ENCODE measurements at places on chromosomes 1 and 21.
A peak's percentile ranks its signal among the peaks of the same experiment; 100 is the strongest.

DNA sequence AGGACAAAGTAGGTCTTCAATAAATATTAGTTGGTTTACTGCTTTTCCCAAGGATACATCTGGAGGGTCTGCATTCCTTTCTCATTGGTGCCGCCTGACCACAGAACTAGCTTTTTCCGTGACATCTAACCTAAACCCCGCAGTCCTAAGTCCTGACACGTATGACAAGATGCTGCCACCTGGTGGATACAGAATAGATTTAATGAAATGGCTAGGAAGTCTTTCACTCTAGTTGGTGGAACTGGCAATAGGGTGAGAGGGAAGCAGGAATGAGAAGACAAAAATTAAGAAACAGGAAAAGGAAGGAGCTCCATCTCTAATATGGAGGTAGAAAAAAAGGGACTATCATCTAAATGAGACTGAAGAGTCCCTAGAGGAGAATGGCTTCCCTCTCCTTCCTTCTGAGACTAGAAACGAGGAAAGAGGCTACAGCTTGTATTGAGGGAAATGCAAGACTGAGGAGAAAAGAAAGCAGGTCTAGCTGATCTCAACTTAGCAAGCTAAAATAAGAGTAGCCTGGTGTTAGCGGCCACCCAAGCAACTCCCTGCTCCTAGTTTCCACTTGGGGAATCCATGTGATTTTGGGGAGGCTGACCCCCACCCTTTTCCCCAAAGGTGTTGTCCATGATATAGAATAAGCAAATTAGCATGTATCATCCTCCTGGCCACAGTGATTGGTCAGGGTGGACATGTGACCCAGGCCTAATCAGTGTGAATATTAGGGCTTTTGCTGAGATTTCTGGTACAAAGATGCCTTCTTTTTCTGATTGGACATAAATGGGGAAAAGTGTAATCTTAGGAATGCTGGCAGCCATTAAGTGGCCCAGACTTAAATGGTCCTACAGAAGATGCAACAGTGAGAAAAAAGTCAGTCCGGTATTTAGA is 5.9 kb downstream of the RFX5 start:
- DNase-seq, result peak; percentile 90

- no peak for DNase-seq
Observed at GRCh38 chr1:61612602-61613001, 112.3 kb downstream of the TM2D1 start.

GRCh38 chr1:66271216-66271903 is 262.6 kb upstream of the SGIP1 start:
- DNase-seq, result peak; percentile 90

- no peak for DNase-seq
Observed at GRCh38 chr1:20666804-20667203, 5.6 kb upstream of the DDOST start.

- no peak for DNase-seq
Observed at GRCh38 chr1:236206548-236206947, 64.2 kb downstream of the GPR137B start.

DNA sequence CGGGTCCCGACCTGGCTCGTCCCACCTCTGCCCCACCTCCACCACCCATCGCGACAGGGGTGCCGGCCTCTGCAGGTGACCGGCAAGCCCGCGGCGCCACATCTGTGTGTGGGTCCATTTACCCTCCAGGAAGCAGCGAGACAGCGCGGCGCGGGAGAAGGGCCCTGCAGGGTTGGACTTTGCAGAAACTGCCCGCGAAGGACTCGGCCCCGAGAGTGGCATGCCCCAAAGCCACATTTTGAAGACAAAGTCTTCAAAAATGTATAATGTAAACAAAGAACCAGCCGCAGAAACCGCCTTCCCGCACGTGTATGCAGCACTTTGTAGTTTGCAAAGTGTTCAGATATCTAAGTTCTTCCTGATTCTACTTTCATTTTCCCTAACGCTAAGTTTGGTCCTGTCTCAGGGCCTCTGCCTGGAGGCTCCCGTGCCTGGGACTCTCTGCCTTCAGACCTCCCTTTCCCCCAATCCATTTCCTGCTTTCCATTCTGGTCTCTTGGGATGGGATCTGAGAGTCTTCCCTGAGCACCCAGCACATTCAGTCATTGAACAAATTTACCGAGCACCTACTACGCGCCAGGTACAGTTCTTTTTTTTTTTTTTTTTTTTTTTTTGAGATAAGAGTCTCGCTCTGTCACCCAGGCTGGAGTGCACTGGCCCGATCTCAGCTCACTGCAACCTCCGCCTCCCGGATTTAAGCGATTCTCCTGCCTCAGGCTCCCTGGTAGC is 524 bp upstream of the TMCO4 start:
- no peak for DNase-seq

DNA sequence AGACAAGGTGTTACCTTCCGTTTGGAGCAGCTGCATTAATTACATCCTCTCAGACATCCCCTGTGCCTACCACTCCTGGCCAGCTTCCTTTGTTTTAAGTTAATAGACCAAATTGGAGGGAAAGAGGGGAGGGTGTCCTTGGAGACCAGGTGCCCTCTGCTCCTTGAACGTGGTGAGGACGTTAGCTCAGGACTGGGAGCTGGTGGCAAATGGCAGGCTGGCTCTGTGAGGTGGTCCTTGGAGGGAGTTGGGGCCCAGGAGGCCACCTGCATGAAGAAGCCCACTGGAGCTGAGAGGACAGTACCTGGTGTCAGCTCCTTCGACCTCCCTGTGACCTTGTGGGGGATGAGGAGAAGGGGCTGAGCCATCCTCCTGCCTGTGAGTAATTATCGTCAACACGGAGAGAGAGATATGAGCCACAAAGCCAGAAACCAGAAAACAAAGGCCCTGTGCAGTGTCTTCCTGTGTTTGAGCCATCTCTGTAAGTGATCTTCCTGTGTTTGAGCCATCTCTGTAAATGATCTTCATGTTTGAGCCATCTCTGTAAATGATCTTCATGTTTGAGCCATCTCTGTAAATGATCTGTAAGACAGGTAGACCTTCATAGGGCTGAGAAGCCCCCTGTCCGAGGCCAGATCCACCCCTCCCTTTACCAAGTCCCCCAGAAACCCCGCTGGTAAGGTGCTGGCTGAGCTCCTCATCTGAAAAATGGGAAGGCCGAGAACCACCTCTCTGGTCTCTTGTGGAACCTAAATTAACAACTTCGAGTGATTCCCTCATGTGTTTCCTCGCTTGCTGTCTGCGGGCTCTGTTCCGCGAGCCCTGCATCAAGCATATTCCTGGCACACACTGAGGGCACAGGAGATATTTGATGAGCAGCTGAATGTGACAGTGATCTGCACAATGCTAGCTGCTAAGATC is 126.0 kb downstream of the CAMTA1 start:
- no peak for DNase-seq

GRCh38 chr1:180264595-180264994 is 34.5 kb downstream of the LHX4 start:
- no peak for DNase-seq

DNA sequence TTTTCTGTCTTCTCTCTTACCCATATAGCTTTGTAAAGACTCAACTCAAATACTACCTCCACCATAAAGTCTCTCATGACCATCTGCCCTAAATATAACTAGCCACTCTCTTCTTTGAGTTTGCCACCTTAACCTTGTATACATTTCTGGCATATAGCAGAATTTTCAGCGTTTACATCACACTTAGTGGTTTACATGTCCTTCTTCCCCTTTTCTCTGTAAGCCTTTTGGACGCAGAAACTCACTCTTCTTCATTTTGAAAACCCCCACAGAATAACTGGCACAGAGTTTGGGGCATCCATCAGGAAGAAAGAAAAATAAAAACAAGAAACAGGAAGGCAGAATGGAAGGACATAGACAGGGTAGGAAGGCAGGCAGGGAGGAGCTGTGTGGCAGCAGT is 131.8 kb upstream of the DUSP10 start:
- no peak for DNase-seq

DNA sequence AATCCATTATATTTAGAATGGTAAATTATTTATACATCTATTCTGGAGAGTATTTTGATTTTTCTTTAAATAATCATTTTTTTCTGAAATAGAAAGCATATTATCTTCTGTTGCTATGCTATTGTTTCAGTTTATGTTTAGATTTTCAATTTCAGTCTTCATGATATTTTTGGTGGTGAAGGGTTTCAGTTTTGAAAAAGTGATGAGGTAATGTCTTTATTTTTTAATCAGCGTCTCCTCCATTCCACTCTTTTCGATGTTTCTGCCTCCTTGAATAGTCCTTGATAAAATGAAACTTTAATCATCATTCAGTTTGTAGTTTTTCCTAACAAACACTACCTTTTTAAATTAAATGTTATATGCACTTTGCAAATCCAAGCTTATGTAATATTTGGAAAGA is 428.6 kb downstream of the PTPRC start:
- no peak for DNase-seq

DNA sequence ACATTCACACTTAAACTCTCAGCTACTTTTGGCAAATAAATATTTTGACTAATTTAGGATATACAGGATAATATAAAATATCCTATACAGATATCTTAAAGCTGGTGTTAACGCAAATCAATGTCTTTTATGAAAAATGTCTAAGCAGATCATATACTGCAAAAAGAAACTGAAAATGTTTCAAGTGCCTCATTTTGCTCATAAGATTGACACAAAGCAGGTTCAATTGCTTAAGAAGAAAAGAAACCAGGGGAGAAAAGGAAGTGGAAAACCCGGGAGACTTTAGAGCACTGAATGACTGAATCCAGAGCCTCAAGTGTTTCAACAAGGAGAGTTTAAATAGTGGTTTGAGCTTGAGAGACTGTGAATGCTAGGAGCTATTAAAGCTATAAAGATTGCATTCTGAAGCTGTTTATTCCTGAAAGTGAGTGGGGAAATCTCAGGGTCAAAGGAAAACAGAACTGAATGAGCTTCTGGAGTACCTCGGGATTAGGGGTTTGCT is 1943.0 kb downstream of the MRPL39 start:
- DNase-seq, result no peak

- DNase-seq, result no peak
Observed at GRCh38 chr1:168190403-168190802, 11.6 kb downstream of the TIPRL start.

- DNase-seq, result no peak
Observed at GRCh38 chr1:43359696-43360095, 915 bp downstream of the CDC20 start.

GRCh38 chr1:33342041-33342723 is 21.3 kb upstream of the A3GALT2 start:
- DNase-seq, result peak; percentile 95

DNA sequence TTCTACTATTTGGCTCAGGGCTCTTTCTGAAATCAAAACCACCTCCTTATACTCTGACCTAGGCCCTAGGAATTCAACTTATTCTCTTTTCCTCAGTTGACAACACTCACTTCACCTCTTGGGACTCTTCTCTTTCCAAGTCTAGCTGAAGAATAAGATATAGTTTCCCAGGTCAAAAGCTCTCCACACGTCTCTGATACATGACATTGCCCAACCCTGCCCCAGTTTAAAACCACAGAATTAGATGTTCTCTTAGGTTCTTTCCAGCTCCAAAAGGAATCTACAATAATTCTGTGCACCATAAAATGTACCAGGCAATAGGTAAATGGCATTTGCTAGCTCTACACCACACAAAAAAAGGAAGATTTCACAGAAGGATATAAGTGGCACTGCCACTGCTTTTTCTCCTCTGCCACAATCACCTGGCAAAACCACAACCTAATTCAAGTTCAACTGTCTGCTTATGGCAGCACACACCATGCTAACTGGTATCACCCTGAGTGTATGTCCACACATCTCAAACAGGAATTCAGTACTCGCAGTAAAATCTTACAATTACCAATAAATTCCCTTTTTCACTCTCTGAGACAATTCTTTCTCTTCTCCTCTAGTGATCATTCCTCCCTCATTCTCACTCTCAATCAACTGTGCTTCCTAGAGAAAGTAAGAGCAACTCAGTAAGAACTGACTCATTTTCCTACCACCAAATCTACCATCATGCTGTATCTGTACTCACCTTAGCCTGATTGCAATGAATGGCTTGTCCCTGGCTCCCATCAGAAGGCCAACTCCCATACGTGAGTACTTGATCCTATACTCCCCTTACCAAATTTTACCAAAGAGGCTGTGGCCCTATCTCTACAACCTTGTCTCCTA is 27.3 kb downstream of the ZBTB8OS start:
- DNase-seq, result no peak

- DNase-seq, result no peak
Observed at GRCh38 chr1:154988058-154988954, 5.1 kb upstream of the LENEP start.

GRCh38 chr1:62435231-62436038 is 1.4 kb upstream of the USP1 start:
- DNase-seq, result peak; percentile 70

DNA sequence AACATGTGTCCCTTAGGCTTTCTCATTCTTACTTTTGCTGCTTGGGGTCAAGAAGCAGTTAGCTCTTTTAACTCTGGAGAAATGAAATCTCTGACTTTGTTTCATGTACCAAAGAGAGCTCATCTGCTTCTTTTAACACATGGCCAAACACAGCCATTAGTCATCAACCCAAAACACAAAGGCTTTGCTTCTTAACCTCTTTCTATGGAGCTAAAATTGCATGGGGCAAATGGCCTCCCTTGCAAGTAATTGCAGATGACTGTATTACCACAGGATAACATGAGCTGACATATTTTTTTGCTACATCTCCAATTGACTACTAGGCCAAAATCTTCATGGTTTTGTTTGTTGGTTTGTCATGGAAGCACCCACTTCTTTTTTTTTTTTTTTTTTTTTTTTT is 300.9 kb downstream of the BRINP3 start:
- no peak for DNase-seq

DNA sequence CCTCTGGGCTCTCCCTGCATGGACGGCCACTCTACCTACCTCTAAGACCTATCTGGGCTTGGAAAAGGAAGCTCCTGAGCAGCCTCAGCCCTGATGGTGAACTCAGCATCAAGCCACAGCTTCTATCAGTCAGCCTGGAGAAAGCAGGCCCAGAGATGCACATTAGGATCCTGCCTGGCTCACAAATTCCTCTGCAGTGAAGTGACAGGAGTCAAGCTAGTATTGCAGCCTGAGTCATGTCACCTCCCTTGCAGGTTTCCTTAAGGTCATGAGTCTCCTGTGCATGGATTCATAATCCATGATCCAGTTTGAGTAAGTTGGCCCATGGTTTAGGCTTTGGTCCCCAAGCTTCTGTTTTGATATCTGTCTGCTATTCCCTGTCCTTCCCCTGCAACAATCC is 37.9 kb upstream of the DUSP10 start:
- DNase-seq, result no peak

GRCh38 chr21:31298618-31299269 is 45.3 kb downstream of the TIAM1 start:
- DNase-seq, result no peak

- no peak for DNase-seq
Observed at GRCh38 chr1:93738075-93738622, 56.5 kb upstream of the BCAR3 start.

DNA sequence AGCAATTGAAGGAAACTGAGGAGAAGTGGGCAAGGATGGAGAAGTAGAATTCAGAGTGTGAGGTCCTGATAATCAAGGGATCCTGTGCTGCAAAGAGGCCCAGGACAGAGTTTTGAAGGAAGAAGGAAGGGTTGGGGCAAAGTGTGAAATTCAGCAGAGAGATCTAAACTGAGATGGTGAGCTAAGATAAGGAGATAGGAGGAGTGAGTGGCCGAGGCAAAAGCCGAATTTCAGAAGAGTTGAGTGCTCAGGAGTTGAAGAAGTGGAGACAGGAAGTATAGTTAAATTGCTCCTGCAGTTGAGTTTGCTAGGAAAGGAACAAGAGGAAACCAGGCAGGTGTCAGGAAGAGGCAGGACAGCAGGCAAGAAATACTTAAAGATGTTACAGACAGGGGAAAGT is 16.4 kb upstream of the MAPKAPK2 start:
- no peak for DNase-seq

GRCh38 chr1:242871471-242872030 is 347.1 kb upstream of the PLD5 start:
- DNase-seq, result no peak

Measured in NCI-H526 (cell line).